ENCODE measurements at places on chromosomes 1 and 21.
A peak's percentile ranks its signal among the peaks of the same experiment; 100 is the strongest.

DNA sequence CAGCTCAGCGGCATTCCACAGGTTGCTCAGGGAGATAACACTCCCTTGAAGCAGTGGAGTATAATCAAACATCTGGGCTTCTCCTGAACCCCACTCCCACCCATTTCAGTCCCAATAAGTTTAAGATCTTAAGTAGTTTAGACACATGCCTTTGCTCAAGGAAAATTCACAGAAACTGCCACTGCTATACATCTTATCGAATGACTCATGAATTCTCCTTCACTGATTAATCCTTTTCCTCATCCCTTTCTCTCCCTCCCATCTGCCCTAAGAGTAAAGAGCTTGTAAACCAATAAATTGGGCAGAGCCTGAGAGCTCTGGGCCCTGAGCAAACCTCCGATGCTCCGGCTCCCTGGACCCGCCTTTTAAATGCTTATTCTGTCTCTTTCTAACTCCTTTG is 10.2 kb downstream of the VN1R5 start:
- DNase-seq: peak; percentile 75

DNA sequence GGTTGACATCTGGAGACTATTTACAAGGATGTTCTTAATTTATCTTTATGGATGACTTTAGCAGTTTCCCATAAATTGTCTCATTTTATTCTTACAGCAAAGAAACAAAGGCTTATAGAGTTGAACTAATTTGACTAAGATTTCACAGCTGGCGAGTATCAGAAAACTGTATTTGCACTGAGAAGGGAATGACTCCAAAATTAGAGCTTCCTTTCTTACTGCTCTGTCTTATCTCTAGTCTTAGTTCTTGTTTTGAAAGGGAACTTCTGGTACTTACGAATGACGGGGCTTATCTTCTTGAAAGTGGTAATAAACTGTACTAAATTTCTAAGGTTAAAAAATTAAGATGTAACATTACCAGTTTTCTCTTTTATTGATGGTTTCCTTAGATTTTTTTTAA is 13.6 kb downstream of the CNST start:
- no peak for DNase-seq

DNA sequence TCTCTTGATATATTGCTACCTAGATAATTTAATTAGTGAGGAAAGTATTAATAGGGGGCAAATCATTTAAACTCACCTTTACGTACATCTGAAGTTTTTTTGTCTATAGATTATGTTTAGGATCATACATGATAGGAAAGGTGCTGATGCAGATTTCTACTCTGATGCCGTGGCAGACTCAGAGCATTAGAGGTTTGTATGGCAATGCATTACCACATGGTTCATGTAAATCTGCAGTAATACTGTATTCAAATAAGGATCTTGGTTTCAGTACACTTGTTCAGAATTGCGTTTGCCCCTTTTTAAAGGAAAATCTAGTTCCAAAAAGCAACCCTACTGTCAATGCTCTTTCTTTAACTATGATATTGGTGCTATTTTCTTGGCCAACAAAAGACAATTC is 288.3 kb downstream of the PTPRC start:
- no peak for DNase-seq

- DNase-seq: no peak
Measured at GRCh38 chr21:36431252-36431651, 46.1 kb downstream of the CHAF1B start.

DNA sequence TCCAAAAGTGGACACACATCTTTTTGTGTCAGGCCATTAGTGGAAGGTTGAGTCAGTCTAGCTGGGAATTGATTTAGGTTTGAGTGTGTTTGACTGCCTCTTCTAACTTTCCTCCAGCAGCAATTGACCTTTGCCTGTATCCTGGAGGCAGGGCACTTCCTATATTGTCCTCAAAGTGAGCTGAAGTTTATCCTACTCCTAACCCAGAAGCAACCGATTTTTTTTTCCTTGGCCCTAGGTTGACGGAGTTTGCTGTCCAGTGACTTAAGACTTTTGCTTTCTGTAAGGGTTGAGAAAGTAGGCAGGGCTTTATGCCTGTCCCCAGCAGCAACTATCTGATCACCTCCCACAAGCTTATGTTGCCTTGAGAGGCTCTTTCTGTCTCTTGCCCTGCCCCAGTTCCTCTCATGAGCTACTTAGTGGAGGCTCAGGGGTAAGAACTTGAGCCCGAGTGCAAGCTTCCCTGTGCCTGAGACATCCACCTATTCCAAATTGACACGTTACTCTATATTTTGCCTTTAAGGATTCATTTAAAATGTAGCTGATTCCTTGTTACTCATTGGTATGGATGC is 30.9 kb downstream of the SLC35F3 start:
- DNase-seq: no peak

GRCh38 chr1:54118704-54119103 is 34.1 kb downstream of the CDCP2 start:
- peak; percentile 91 for DNase-seq

DNA sequence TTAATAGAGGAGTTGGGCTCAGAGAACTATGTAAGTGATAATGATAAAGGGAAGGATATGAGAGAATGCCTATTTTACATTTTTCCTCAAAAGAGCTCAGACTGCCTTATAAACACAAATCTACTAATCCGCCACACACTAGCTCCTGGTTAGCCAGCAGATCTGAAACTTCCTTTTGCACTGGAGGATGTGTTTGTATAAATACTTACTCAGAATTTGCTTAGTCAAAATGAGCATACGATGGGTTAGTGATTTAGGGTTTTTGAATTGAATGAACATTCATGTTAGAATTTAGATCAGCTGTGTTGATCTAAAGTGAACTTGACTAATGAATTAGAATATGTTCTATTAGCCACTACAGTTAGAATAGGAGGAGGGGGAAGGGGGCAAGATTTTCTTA is 9.1 kb upstream of the IER5 start:
- peak; percentile 34 for DNase-seq

- DNase-seq: peak; percentile 90
Measured at GRCh38 chr1:8047686-8048445, 21.8 kb upstream of the ERRFI1 start.

GRCh38 chr21:45000637-45001133 is 60.9 kb downstream of the SLX9 start:
- DNase-seq: no peak

- no peak for DNase-seq
Measured at GRCh38 chr1:203214871-203215270, 14.6 kb downstream of the CHIT1 start.

- no peak for DNase-seq
Measured at GRCh38 chr1:162193815-162194214, 124.3 kb downstream of the NOS1AP start.

DNA sequence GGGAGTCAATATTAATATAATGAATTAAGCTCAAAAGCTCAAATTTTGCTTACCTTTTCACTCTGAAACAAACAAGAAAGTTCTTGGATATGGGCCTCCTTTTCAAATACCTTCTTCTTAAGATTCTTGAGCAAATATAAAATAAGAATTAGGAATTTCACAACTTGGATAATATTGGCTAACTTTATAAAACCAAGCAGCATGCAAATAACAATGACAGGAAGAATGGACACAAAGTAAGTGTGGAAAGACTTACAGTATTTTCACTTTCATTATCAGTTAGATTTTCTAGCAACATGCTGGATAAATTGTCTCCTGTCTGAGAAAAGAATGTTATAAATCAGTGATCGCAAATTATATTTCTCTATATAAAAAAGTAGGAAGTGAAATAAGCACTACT is 13.2 kb downstream of the ODF2L start:
- no peak for DNase-seq
